ENCODE measurements at places on chromosomes 2 and 18.

DNA sequence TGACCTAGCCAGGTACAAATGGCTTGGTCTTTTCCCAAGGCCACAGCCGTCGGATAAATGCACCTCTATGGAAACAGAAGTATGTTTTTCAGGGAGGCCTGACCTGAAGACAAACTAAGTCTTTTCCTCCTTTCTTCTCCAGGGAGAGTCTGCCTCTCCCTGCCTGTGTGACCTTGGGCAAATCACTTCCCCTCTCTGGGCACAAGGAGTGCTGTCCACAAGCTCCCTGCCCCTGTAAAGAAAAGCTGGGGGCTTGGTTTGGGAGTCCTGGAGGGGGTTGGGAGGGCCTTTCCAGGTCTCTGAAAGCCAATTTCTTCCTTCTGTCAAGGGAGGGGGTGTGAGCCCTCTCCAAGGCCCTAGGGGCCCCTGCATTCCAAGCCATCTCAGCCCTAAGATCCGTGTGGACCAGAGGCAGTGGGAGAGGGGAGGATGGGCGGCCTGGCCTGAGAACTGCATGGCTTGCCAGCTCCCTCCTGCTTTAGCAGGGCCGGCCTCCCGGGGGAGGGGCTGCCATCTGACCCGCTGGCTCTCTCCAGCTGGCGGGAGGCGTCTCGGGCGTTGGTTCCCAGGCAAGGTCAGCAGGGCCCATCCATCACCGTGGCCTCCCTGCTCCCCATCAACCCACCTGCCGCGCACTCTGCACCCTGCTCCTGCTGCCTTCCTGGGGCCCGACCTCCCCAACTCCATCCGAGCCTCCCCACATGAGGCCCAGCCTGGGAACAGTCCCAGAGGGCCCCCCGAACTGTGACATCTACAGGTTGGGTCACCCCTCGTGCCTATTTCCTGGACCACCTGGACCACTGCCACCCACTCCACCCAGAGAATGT, 61.4 kb downstream of the SMAD7 start:
- no peak for DNase-seq

GRCh38 chr2:239523954-239524330, 123.1 kb upstream of the HDAC4 start:
- DNase-seq: no peak

DNA sequence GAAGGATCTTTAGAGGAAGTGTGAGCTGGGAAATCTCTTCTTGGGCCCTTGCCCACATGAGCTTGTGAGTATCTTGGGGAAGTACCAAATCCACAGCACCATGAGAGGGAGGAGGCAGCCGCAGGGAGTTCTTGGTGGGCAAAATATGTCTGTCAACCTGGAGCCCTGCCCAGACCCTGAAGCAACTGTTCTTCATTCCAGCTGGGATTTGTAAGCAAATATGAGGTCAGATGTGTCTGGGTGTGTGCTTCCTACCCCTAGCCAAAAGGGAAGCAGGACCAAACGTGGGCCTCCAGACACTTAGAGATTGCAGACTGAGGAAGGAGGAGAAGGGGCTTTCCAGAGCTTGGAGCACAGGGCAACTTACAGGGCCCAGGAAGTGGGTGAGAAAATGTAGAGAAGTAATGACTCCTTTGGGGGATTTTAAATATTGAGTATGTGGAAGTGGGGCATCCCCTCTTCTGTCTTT, 41.9 kb downstream of the TMEM247 start:
- DNase-seq: no peak

DNA sequence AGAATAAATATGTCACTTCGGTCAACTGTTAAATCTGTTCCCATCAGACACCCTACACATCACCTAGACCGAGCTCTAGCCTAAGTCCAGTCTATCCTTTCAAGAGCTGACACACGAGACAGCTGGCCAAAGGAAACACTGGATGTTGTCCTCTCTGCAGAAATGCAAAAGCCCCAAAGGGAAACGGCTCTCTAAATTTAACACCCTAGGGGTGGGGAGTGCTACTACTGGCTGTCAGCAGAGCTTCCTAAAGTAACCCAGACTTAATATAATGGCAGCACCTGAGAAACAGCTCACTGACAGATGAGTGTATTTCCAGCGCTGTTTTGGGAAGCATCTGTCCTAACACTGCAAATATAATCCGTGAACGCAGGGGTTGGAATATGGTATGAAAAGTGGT, 55.6 kb downstream of the CHMP3 start:
- no peak for DNase-seq

- no peak for DNase-seq
Measured at GRCh38 chr18:50644807-50645206, 84.9 kb downstream of the MAPK4 start.

GRCh38 chr2:192657362-192657761, 462.6 kb upstream of the TMEFF2 start:
- DNase-seq: no peak

GRCh38 chr2:98280376-98281102, 65.7 kb upstream of the CNGA3 start:
- DNase-seq: no peak

- DNase-seq: no peak
Measured at GRCh38 chr2:58030771-58031170, 15.8 kb upstream of the VRK2 start.

- no peak for DNase-seq
Measured at GRCh38 chr2:10504994-10505820, 57.1 kb upstream of the ODC1 start.

DNA sequence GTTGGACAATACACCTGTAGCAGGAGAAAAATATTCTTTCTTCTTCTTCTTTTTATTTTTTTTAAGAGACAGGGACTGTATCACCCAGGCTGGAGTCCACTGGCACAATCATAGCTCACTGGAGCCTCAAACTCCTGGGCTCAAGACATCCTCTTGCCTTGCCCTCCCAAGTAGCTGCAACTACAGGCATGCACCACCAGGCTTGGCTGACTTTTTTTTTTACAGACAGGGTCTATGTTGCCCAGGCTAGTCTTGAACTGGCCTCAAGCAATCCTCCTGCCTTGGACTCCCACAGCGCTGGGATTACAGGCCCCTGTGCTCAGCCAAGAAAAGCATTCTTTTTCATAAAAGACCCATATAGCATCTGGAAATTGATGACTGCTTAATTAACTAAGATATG, 17.1 kb upstream of the ARHGAP28 start:
- DNase-seq: no peak

DNA sequence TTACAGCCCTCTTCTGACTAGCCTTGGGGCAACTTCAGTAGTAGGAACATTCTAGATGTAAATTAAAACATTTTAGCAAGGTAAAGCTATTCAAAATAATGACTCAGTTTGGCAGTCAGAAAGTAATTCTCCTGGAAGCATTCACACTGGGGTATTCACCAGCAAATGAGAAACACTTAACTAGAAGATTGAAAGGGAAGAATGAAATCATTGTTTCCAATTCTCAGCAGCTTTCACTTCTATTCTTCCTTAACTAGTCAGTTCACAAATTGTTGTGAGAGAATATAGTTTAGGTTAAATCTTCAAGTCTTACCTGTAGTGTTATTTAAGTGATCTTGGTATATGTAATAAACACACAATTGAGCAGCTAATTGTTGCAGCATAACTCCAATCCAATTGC, 1135.6 kb upstream of the FAM98A start:
- no peak for DNase-seq

- DNase-seq: no peak
Measured at GRCh38 chr2:18980104-18980785, 378.2 kb downstream of the OSR1 start.

- DNase-seq: no peak
Measured at GRCh38 chr2:63668466-63668865, 79.7 kb downstream of the MDH1 start.

DNA sequence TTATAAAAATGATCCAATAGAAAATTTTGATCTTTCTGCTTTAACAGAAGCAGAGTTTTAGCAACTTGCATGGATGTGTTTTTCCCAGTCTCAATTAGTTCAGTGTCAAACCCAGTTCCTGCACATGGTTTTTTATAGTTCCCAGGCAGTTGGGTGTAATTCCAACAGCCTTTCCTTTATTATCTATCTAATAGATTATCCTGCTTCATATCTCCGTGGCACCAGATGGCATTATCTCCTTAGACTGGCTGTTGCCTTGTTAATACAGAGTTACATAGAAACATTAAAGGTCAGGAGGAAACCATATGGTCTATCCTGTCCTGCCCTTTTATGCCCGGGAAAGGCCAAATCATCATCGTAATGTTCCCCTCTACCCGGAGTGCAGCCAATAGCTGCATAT, 400.9 kb upstream of the SMIM21 start:
- no peak for DNase-seq

DNA sequence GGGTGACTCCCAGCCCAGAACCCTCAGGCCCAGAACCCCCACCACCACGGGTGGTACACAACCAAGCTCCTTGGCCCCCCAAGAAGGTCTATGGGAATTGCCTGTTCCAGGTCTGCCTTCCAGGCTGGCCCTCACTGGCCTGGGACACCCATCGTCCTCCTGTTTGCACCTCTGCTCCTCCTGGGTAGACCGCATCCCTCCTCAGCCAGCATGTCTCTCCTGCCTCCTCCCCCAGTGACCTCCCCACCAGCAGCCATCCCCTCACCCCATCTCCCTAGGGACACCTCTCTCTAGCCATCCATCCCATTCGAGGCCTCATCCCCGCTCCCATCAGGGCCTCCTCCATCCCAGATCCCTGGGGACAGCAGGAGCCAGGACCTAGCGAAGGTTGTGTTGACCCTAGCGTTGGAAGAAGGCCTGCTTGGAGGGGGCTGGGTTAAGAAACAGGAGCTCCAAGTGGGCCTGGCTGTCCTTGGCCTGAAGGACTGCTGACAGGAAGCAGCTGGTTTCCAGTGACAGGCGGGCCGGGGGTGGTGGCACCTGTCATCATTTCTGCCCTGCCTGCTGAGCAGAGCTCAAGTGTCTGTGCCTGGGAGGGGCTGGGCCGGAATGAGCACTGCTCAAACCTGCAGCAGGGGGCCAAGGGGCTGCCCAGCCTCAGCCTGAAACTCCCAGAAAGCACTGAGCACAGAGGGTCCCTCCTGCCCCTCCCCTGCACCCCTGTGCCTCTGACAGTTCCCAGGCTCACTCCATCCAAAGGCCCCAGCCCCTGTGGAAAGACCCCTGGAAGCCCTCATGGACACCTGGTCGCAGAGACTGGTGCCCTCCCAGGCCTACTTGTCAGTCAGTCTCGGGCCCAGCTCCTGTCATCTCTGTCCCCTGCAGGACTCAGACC, 96.0 kb upstream of the OTOS start:
- no peak for DNase-seq

GRCh38 chr18:61841706-61842105, 51.1 kb downstream of the RNF152 start:
- DNase-seq: no peak

DNA sequence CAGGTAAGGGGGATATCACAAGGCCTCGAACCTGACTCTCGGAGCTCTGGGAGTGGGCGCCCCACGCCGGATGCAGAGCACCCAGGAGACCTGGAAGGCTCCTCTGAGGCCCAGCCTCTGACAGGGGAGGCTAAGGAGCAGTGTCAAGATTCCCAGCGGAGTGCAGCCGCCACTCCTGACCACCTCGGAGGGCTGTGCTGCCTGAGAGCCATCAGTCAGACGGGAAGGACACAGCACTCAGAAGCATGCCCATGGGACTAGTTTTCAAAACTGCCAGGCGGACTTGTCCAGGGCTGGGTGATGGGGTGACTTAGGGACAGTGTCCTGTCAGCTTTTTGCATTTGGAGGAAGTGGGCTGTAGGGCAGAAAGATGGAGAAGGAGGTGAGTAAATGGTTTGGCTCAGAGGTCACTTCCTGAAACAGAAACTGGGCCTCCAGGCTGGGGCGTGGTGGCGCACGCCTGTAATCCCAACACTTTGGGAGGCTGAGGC, 34.6 kb upstream of the B3GNT7 start:
- no peak for DNase-seq

- DNase-seq: no peak
Measured at GRCh38 chr2:67164771-67165522, 232.2 kb upstream of the ETAA1 start.

DNA sequence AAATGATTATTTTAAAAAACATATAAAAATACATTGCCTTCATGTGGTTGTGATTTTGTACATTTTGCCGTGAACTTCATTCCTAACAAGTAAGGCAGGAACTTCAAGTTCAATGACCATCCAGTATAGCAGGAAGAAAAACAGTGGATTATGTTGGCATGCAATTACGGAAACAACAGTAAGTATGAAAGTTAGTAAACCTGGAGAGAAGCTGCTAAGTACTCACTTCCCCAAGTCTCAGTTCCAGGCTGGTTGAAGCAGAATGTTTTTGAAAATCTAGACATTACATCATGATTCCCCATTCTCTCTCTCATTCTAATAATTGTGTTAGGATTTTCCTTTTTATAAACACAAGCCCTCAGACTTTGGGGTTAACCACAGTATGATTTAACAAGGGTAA, 987.1 kb upstream of the KLHL29 start:
- DNase-seq: no peak

GRCh38 chr2:98833172-98833916, 102.4 kb upstream of the MGAT4A start:
- no peak for DNase-seq

DNA sequence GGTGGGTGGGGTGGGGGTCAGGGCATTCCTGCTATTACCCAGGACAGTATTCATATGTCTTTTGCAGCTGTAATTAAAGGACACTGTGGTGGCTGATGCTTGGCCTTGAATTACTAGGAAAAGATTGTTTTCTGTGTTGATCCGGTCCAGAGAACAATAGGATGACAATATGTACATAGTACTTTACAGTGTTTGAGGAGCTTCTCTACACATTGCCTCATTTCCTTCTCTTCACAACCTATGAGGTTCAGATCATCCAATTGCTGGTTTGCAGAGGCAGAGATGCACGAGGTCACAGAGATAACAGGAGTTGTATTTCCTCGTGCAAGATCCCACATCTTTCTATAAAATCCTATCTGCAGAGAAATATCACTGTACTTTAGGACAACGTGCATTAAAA, 119.5 kb downstream of the LIPG start:
- DNase-seq: no peak

DNA sequence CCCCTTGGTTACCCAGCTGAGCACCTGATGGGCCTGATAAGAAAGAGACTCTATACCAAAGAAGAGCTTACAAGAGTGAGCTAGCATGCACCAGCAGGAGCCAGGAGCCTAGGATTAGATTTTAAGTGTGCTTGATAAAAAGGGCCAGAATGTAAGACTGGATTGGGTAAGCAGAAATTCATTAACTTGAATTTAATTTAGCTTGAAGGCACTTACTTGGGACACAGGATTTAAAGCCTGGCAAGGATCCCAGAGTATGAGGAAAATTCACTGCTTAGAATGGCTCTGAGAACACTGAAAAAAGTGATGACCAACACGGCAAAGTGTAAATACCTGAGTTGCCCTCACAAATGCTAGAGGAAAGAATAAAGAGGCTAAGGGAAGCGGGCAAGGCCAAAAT, 91.3 kb upstream of the RBBP8 start:
- DNase-seq: no peak

DNA sequence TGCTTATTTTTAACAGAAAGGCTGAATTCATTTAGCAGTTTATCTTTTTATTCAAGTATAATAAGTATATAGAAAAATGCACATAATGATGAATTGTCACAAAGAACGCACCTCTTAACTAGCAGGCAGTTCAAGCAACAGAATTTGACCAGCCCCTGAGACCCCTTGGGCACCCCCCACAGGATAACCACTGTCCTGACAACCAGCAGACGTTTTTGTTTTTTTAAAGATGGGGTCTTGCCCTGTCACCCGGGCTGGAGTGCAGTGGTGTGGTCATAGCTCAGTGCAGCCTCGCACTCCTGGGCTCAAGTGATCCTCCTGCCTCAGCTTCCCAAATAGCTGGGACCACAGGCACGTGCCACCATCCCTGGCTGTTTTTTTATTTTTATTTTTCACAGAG, 14.0 kb downstream of the PRELID3A start:
- DNase-seq: no peak
